IPS DF 19.7 (cell line): ENCODE measurements at places on chromosomes 5 and 9.

- no peak for DNase-seq
Observed at GRCh38 chr5:111697881-111698757, 58.9 kb downstream of the NREP start.

- peak; percentile 67 for DNase-seq
Observed at GRCh38 chr5:58717303-58718007, 134.6 kb downstream of the RAB3C start.

DNA sequence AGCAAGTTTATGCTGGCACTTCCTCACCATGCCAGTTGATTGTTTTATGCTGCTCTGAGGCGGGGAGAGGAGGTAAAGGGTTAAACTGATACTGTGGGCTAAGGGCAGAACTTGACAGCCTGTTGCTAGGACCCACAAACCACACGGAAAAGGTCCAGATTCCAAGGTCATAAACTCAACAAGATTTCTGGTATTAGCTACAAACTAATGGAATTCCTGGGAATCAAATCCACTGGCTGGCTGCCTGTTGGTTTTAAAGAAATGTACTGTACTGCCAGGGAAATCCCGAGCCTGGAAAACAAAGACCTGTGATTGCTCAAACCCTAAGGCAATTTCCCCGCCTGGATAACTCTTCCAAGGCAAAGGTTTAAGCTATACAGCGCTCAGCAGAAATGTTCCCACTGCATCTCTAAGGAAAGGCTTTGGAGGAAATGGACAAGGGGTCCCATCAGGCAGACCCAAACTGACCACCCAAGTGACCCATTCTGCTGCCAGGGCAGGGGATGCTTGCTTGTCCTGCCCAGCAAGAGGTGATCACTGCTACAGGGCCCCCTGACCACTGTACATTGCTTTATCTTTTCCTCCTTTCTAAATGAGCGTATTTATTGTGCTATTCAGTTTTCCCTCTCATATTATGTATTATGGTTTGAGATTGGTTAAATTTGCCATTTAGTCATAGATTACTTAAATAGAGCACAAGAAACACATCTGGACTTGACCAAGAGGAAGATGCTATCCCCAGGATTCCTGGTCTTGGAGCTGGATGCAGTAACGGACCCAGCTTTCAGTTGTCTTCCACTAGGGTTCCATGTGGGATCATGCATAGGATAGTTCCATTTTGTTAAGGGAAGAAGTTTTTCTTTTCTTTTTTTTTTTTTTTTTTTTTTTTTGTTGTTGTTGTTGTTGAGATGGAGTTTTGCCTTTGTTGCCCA lies 124.3 kb downstream of the SUSD1 start:
- no peak for DNase-seq

DNA sequence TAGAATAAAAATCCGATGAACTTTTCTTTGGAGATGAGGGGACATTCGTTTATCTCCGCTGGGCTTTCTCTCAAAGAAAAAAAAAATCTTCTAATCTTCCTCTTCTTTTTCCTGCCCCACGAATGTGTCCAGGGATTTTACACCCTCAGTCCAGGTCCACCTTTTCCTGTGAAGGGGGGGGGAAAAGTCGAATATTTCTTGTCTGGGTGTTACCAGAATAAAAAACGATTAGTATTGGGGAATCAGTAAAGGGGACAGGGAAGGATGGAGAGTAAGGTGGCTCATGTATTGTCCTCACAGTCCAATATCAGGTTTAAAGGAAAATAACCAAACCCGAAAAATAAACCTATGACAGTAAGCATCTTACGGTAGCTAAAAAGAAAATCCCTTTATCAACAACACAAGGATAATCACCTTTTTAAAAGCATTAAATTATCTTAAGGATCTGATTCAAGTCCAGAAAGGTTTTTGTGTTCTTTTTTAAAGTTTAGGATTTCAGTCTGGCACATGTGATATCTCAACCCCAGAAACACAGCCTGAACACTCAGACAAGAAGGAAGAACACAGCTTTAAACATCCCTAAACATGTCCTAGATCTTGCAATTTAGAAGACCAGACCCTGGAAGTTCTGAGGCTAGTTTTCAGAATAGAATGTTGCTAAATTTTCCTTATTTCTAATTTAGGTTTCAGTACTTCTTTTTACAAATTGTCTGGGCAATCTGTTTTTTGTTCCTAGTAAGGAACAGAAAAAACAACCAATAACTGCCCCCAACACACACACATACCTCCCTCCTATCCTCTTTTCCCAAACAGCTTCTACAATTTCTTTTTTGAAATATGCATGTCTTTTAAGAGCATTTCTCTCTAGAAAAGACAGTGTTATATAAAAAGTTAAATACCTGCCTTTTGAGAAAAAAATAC lies 1.2 kb downstream of the ZNF608 start:
- no peak for DNase-seq

GRCh38 chr9:73684601-73685000 lies 532.9 kb downstream of the ANXA1 start:
- no peak for DNase-seq
